ENCODE measurements at places on chromosomes 7 and 10. TPM values are rescaled to one million over a fixed set of nuclear protein-coding genes. Genes with fewer than 3 reads are reported as not detected.

The CYP3A7 gene
- not detected for total RNA-seq

GRCh38 chr7:101436221-101436735 is 73.6 kb downstream of the COL26A1 start:
- no peak for DNase-seq

GRCh38 chr10:133292919-133293809 is 15.5 kb downstream of the TUBGCP2 start:
- no peak for DNase-seq

The OR2A12 gene
- not detected for total RNA-seq

DNA sequence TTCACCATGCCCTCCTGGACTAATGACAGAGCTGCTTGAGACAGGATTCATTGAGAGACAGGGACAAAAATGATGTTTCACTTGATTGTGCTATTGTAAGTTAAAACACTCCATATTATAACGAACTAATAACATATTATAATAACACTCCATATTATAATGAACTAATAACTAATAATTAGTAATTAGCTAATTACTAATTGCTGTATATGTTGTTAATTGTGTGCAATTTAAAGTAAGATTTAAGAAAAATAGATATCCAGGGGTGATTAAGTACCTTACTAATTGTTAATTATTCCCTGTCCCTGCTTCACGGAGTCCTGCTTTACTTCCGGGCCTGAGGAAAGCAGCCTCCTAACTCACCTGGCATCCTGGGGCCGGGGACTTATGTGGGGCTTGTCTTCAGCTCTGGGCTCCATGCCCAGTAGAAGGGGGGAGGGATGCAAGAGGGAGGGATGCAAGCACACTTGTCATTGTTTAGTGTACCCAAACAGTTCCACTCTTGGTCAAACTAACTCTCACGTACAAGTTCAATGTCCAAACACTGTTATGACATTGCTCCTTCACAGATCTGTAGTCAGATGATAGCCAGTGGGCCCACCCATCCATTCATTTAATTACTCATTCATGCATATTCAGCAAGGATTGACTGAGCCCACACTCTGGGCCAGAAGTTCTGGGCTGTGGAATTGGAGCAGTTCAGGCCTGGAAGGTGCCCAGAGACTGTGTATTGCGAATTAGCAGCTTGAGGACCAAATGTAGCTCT is 53.8 kb downstream of the COL13A1 start:
- DNase-seq = no peak

DNA sequence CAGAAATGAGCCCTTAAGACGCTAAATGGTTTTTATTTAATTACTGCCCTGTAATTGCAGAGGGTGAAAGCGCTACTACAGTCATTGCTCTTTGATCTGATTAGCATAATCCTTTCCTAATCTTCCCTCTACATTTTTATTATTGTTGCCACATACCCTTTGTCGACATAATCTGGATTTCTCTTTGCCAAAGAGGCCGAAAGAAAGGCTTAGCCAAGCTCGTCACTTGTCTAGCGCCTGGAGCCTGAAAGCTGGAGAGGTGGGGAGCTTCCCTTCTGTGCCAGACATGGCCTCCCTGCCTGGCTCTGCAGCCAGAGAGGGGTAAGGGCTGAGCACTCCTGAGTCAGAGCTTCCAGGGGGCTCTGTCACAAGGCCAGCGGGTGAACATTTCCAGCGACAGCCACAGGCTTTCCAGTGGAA is 145.9 kb downstream of the PRKAG2 start:
- no peak for DNase-seq

GRCh38 chr7:151349507-151349853 is 7.9 kb downstream of the NUB1 start:
- no peak for DNase-seq

The TMEM184A gene
- total RNA-seq = 0.27 TPM
